ENCODE measurements at places on chromosomes 7 and 10. TPM values are rescaled to one million over a fixed set of nuclear protein-coding genes. Genes with fewer than 3 reads are reported as not detected.

RAB19 gene
- total RNA-seq: not detected

WDFY4 gene
- total RNA-seq: not detected

SPDYE1 gene
- not detected for total RNA-seq

NCAPG2 gene
- total RNA-seq: 22.4 TPM

METTL27 gene
- 0.84 TPM for total RNA-seq

SRPK2 gene
- total RNA-seq: 38.0 TPM

VWC2 gene
- total RNA-seq: not detected

COL17A1 gene
- 507 TPM for total RNA-seq

KLF14 gene
- not detected for total RNA-seq

DNAJC12 gene
- total RNA-seq: 0.28 TPM

SPDYE9 gene
- not detected for total RNA-seq

OPN1SW gene
- not detected for total RNA-seq

PAX4 gene
- not detected for total RNA-seq

PDAP1 gene
- total RNA-seq: 143 TPM

FAM200A gene
- 4.0 TPM for total RNA-seq

VPS37D gene
- 2.3 TPM for total RNA-seq

DGKI gene
- total RNA-seq: 0.70 TPM

SAMD9 gene
- total RNA-seq: 7.5 TPM

ADCYAP1R1 gene
- total RNA-seq: not detected

SSC4D gene
- total RNA-seq: 4.3 TPM

SPRN gene
- total RNA-seq: not detected

VWA2 gene
- total RNA-seq: 2.8 TPM

ATP6V0A4 gene
- total RNA-seq: 0.23 TPM

SPDYE2 gene
- total RNA-seq: not detected

NME8 gene
- total RNA-seq: not detected

NOS3 gene
- 0.51 TPM for total RNA-seq

SYCE1 gene
- not detected for total RNA-seq

GOLGA7B gene
- total RNA-seq: 0.28 TPM

TUBAL3 gene
- total RNA-seq: 0.35 TPM

TAS2R4 gene
- total RNA-seq: 0.42 TPM

FZD1 gene
- total RNA-seq: 9.2 TPM

CDNF gene
- total RNA-seq: 0.21 TPM

PAXIP1 gene
- total RNA-seq: 10.7 TPM

PON3 gene
- not detected for total RNA-seq

GFRA1 gene
- 0.07 TPM for total RNA-seq

MBL2 gene
- total RNA-seq: not detected

FAM25A gene
- 20.3 TPM for total RNA-seq

EPHA1 gene
- total RNA-seq: 87.5 TPM

HOXA5 gene
- not detected for total RNA-seq

CPA2 gene
- not detected for total RNA-seq

TAS2R5 gene
- total RNA-seq: 0.79 TPM

LRGUK gene
- total RNA-seq: not detected

GRID2IP gene
- total RNA-seq: 0.21 TPM

FRMD4A gene
- 4.9 TPM for total RNA-seq

ZNF273 gene
- 4.4 TPM for total RNA-seq

GLI3 gene
- 2.8 TPM for total RNA-seq

POM121C gene
- total RNA-seq: 7.4 TPM

TMEM236 gene
- total RNA-seq: 0.07 TPM

CLRN3 gene
- total RNA-seq: not detected

ACHE gene
- total RNA-seq: not detected

NPY4R gene
- total RNA-seq: not detected

Measured in airway epithelial cell (primary cell).